ENCODE measurements at places on chromosomes 4 and X. TPM values are rescaled to one million over a fixed set of nuclear protein-coding genes. Genes with fewer than 3 reads are reported as not detected.

- no peak for DNase-seq
Measured at GRCh38 chr4:141376769-141377168, 156.1 kb downstream of the ZNF330 start.

- DNase-seq: no peak
Measured at GRCh38 chrX:38095971-38096529, 89.7 kb downstream of the SYTL5 start.

- DNase-seq: no peak
Measured at GRCh38 chrX:106948641-106949040, 28.4 kb downstream of the CLDN2 start.

The STPG2 gene
- total RNA-seq: 0.22 TPM

- DNase-seq: no peak
Measured at GRCh38 chr4:8541981-8542715, 38.0 kb upstream of the GPR78 start.

DNA sequence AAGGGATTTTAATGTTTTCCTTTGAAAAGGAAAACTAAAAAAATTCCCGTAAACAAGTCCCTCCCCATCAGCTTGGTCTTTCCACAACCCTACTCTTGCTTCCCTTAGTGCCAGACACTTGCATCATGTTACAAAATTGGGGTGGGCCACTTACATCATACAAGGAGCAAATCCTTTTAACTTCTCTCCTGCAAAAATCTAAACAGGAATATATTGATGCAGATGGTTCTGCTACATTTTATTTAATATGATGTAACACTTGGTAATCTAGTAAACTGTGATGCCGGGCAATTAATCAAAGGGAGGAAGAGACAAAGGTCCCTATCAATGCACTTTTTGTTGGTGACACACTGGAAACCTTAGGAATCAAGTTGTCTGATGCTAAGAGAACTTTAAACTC, 125.3 kb downstream of the UBE2K start:
- no peak for DNase-seq

GRCh38 chr4:22129454-22130029, 181.0 kb upstream of the KCNIP4 start:
- no peak for DNase-seq

The TLL1 gene
- total RNA-seq: 0.35 TPM

GRCh38 chrX:84175958-84176357, 12.0 kb downstream of the RPS6KA6 start:
- no peak for DNase-seq

- no peak for DNase-seq
Measured at GRCh38 chrX:77404419-77404818, 42.8 kb upstream of the FGF16 start.

- no peak for DNase-seq
Measured at GRCh38 chrX:36581030-36581429, 427.1 kb upstream of the FAM47C start.

GRCh38 chr4:25107827-25108516, 52.3 kb downstream of the SEPSECS start:
- DNase-seq: peak; percentile 65

The LRCH2 gene
- 1.0 TPM for total RNA-seq

GRCh38 chr4:87015416-87015815, 80.6 kb downstream of the AFF1 start:
- no peak for DNase-seq

The ZDHHC15 gene
- 2.8 TPM for total RNA-seq

- DNase-seq: no peak
Measured at GRCh38 chr4:28232376-28232775, 1371.7 kb downstream of the STIM2 start.

DNA sequence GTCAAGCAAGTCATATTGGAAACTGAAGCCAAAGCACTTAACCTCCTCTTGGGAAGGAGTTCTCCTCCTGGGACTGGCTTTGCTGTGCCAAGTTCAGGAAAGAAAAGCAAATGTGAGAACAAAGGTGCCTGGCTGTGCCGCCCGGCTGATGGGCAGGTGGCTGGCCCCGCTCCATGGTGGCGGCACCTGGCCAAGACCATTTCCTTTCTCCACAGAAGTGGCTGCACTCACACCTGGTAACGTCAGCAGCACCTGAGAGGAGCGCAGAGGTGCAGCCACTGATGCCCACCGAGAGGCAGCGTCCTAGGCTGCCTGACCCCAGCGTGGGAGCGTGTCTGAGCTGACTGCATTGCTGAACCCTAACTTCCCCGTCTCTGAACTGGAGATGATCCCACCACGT, 54.3 kb downstream of the DCTD start:
- DNase-seq: no peak

The CT83 gene
- total RNA-seq: not detected

- peak; percentile 66 for DNase-seq
Measured at GRCh38 chr4:37978248-37978924, 18.2 kb downstream of the PTTG2 start.

- no peak for DNase-seq
Measured at GRCh38 chr4:172035562-172035961, 222.4 kb downstream of the GALNTL6 start.

- no peak for DNase-seq
Measured at GRCh38 chrX:80354966-80355465, 65.2 kb upstream of the TENT5D start.

- DNase-seq: no peak
Measured at GRCh38 chr4:16360694-16361262, 134.5 kb upstream of the TAPT1 start.

GRCh38 chr4:3607690-3608552, 75.7 kb upstream of the LRPAP1 start:
- no peak for DNase-seq

The RS1 gene
- total RNA-seq: not detected

- DNase-seq: peak; percentile 67
Measured at GRCh38 chr4:6278801-6279197, 9.1 kb downstream of the WFS1 start.

The CENPI gene
- total RNA-seq: 0.51 TPM

DNA sequence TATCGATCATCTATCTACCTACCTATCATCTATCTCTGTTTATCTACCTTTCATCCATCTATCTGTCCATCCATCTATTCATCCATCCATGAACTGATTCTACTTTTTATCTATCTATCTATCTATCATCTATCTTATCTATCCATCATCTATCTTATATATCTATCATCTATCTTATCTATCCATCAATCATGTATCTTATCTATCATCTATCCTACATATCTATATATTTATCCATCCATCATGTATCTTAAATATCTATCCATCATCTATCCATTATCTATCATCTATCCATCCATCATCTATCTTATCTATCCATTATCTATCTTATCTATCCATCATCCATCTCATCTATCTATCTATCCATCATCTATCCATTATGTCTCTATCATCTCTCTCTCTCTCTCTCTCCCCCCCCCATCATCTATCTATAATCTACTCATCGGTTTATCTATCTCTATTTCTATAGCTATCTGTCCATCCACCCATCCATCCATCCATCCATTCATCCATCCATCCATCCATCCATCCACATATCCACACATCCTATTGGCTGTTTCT, 20.9 kb downstream of the ARSD start:
- DNase-seq: no peak

The ANOS1 gene
- total RNA-seq: 4.5 TPM

DNA sequence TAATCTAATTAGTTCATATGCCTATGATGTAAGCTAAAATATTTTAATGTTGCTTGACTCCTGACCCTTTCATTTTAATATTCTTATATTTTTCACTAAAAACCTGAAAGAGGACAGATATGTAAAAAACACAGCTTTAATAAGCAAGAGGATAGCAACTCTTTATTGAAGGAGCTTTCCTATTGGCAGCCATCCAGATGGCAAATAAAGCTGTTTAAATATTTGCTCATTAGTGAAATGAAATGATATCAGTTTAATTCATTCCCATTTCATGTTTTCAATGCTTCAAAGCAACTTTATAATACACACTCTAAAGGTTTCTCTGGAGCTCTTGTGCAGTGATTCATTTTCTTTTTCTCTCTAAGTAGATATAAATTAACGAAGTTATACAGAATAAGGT, 473.4 kb downstream of the PCDH7 start:
- DNase-seq: no peak

The VCX2 gene
- not detected for total RNA-seq

DNA sequence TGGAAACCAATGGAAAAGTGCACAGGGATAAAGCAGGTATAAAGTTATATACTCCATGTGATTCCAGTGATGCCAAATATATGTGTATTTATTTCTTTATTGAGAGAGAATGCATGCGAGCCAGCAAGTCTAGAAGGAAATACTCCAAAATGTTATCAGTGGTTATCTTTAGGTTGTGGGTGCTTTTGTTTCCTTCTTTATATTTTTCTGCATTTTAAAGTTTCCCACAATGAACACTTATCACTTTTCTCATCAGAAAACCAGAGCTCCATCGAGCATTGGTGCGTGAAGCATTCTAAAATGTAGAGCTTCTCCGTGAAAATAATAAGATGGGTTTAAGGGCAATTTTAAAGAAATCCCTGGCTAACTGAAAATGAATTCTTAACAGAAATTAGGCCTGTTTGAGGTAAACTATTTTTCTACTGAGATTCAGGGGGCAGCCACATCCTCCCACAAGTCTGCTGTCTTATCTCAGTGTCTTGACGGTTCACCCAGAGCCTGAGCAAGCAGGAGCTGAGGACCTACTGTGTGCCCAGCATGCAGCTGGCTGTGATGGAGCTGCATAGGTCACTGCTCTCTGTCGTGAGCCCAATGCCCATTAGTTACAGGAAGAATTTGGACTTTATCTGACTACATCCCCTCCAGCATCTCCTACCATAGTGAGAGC, 18.7 kb upstream of the CD40LG start:
- no peak for DNase-seq

- no peak for DNase-seq
Measured at GRCh38 chr4:26484032-26484515, 6.2 kb downstream of the CCKAR start.

GRCh38 chr4:38537666-38538065, 126.3 kb upstream of the KLF3 start:
- no peak for DNase-seq

The TCEAL7 gene
- total RNA-seq: 1.7 TPM

DNA sequence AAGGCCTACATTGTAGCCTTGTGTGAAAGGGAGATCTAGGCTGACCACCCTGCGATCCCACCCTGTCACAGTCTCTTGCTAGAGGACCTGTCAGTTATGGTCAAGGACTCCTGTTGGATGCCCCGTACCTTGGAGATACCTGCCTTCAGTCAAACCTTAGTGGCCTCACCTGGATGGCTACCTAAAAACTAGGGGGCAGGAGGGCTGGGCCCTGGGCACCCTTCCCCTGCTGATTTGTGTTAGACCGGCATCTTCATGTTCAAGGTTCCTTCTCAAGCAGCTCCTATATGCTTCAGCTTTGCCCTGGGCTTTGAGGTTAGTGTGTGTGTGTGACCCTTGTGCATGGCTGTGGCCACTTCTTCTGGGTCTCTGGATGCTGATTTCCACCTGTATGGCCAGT, 35.3 kb downstream of the CCKAR start:
- no peak for DNase-seq

GRCh38 chrX:41184312-41184711, 99.1 kb downstream of the USP9X start:
- no peak for DNase-seq

The GPRASP1 gene
- 3.8 TPM for total RNA-seq

The XK gene
- total RNA-seq: 9.0 TPM
